ENCODE measurements at places on chromosomes 5 and 9.
A peak's percentile ranks its signal among the peaks of the same experiment; 100 is the strongest.

DNA sequence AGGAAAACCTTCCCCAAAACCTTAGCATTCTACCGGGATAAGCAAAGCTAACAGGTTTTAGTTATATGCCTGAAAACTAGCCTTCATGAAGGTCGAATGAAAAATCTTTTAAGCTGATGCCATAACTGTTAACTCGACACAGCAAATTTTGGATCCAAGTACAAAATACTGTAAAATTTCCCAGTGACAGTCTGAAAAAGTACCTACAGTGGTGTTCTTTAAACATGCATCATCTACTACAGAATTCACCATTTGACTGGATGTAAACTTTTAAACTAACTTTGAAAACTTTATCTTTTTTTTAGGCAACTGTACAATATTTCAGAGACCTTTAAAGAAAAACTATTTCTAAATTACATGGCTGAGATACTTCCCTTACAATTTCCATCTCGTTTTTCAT is 791 bp downstream of the RAPGEF6 start:
- DNase-seq, result no peak

DNA sequence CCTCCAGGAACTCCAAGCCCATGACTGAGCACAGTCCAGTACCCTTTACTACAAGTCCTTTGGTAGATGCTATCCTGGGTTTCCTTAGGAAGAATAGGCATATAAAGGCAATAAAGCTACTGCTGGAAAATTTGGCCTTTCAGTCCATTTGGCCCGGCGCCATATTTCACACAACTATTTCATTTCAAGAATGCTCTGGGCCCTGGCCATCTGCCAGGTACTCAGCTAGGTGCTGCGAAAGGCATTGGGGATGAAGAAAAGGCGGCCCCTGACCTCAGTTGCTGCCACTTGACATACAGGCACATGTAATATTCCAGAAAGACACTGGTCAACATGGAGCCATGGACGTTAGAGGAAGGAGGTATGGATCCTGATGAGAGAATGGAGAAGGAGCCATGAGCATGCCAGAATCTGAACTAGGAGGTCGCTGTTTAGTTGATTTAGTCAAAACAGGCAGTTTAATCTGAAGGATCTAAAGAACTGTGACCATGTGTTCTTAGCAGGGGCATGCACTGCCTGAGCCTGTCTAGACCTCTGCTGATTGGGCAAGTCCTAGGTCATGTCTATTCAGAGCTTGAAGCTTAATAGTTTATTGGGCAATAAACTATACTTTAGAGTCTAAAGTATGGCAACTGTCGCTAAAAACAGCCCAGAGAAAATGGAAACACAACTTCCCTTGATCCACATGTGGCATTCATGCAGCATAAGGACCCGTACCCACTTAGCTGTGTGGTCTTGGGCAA is 149.3 kb downstream of the MELK start:
- DNase-seq, result no peak

DNA sequence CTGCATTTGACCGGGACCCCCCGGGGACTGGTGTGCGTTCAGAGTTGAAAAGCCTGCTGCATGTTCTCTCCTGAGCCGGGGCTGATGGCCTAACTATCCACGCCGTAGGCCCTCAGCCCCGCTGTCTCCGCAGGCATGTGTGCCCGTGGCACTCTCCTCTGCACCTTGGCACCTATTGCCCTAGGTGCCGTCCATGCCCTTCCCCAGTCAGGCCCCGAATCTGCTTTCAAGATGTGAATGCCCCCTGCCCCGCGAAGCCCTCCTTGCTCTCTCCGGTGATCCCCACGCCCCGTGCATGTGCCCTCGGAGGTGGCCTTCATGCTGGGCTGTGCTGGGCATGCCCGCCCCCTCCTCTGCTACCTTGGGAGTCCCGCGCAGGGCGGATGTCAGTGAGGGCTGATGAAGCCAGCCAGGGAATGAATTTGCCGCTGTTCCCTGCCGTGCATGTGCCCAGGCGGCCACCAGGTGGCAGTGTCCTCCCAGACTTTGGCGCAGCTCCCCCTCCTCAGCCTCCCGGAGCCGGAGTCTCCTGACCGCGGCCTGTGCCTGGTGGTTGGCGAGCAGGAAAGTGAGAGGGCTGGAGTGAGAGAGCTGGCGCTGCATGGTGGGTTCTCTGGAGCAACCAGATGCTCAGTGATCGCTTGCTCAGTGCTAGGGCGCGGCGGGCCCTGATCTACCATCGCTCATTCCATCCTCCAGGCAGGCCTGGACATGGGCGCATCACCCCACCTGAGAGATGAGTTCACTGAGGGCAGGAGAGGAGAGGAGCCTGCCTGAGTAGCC is 112.9 kb upstream of the LMX1B start:
- DNase-seq, result peak; percentile 72

DNA sequence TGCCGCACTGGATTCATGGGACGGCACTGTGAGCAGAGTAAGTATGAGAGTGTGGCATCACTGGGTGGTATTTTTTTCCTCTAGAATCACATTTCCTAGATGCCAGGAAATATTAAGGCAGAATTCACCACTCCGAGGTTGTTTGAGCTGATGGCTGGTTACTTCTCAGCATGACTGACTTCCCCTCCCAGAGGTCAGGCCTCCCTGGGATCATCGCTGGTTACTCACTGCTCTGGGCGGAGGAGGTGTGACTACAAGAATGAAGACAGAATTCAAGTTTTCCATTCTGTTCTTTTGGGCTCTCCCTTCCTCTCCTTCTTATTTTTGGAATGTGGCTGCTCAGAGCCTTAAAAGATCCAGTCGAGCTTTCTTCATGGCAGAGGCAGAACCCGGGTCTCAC is 76.6 kb upstream of the PRRC1 start:
- no peak for DNase-seq

DNA sequence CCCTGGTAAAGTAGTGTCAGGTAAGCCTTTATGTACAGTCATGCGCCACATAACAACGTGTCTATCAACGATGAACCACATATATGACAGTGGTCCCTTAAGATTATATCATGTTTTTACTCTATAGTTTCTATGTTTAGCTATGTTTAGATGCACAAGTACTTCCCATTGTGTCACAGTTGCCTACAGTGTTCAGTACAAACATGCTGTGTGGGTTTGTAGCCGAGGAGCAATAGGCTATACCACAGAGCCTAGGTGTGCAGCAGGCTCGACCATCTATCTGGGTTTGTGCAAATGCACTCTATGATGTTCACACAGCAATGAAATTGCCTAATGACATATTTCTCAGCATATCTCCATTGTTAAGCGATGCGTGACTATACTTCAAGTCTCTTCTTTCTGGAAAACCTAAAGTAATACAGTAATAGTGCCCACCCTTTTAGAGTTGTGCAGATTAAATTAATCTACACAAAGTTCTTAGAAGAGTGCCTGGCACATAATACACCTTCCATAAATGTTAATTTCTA is 295.9 kb downstream of the ARHGAP26 start:
- peak; percentile 11 for DNase-seq

DNA sequence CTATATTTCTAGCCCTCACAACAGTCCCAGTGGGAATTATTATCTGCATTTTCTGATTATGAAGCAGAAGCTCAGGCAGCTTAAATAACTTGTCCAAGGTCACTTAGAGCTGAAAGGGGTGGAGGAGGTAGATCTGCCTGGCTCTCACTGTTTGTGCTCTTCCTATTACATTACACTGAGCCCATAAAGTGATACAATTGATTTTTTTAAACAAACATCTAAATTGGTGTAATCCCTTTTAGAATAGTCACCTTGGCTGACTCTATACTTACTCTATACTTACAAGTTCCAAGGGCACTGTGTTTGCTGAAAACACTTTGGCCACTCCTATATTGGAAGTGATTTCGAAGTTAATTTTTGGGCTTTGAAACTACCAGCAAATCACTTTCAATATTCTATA is 144.7 kb downstream of the APBA1 start:
- no peak for DNase-seq

- no peak for DNase-seq
These were observed 199.1 kb downstream of the KDM4C start for GRCh38 chr9:6956879-6957278.

GRCh38 chr5:35438288-35438687 is 179.4 kb upstream of the SPEF2 start:
- DNase-seq, result no peak

- DNase-seq, result no peak
These were observed 65.9 kb downstream of the SEMA5A start for GRCh38 chr5:9479990-9480389.

GRCh38 chr5:8209500-8209899 is 340.6 kb downstream of the MTRR start:
- no peak for DNase-seq

GRCh38 chr5:112492291-112492690 is 73.2 kb upstream of the EPB41L4A start:
- peak; percentile 8 for DNase-seq

- peak; percentile 33 for DNase-seq
These were observed 5.6 kb downstream of the EXD3 start for GRCh38 chr9:137417161-137418021.

- DNase-seq, result no peak
These were observed 56.4 kb downstream of the NTNG2 start for GRCh38 chr9:132218208-132218607.

GRCh38 chr9:29830821-29831220 is 2257.5 kb upstream of the C9orf72 start:
- no peak for DNase-seq

- no peak for DNase-seq
These were observed 61.8 kb downstream of the NR6A1 start for GRCh38 chr9:124709292-124709690.

- no peak for DNase-seq
These were observed 102.7 kb upstream of the MVB12B start for GRCh38 chr9:126223798-126224531.
